ENCODE measurements at places on chromosomes 4 and X.

DNA sequence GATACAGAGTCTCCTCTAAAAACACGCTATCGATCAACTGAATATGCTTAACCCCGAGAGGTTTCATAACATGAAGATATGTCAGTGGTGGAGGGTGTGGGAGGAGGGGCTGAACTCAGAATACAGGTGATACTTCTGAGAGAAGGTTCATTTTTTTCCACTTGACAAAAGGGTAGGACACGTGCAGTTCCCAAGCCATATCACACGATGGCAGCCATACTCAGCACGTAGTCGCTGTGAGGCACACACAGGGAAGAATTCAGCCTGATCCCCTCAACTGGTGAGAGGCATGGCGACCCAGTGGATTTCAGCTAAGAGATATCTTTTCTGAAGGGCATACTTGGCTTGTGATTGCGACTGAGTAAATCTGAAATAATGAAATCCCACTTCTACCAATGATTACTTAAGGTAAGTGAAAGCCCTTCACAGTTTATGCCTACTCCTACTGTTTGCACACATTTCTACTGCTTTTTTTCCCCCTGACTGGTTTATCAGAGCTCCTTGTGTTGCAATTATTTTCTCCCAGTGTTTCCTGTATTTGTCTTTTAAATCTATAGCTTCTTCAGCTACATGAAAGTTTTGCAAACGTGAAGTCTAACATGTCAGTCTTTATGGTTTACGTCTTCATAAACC is 133.1 kb downstream of the CORIN start:
- no peak for DNase-seq

- no peak for DNase-seq
Measured at GRCh38 chr4:958314-958665, 15.1 kb downstream of the DGKQ start.

DNA sequence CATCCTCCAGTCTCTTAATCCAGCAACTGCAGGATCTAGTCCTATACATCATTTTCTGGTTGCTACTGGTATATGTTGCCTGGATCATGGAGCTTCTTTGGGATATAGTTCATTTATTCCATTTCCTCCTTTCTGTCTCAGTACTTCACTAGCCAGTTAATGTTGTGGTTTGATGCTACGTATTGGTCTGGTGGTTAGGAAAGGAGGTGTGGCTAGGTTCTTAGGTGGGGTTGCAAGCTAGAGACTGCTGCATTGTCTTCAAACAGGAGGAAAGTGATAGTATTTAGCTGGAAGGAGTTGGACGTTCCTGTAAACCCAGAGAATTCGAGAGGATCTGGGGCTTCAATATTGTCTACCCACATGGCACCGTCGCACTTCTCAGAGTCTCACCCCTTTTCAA is 129.5 kb downstream of the SNCA start:
- no peak for DNase-seq

GRCh38 chr4:164070625-164071024 is 576.1 kb downstream of the TMA16 start:
- DNase-seq, result no peak

GRCh38 chrX:10072786-10073568 is 83.8 kb upstream of the CLCN4 start:
- no peak for DNase-seq

- DNase-seq, result no peak
Measured at GRCh38 chrX:150565551-150565950, 2.9 kb upstream of the MTM1 start.

DNA sequence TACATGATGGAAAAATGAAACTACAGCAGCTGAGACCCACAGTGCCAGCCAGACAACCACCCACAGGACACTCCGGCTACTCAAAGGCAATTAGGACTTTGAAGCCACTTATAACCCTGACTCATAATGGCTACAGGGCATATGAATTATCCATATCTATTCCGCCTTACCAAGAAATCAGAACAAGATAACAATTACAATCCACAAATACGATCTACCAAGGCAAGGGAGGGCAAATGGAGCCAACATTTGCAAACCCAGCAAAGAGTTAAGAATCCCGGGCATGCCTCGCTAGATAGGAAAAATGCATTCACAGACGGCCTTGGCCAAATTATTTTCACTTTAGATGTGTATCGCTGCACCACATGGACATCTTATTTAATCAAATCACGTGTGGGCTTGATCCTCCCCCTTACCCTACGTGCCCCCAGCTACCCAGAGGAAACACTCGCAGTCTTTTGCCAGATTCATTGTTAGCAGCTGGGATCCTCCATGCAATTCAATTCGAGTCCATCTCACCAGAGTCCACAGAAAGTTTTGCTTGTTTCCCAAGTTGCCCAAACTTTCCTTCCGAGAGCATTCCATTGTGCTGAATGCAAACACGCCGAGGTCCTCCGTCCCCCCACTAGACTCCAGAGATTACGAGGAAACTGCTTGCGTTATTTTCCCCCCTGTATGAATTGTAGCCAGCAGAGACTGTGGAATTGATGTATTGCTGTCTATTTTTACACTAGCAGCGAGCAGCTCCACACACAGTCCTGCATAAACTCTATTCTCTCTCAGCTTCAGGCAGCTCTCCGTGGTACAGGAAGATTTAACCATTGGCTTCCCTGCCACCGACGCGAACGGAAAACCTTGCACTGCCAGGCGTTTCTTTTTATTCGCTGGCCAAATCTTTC is 1.2 kb downstream of the PPARGC1A start:
- DNase-seq, result no peak

- DNase-seq, result no peak
Measured at GRCh38 chrX:125289920-125290319, 29.8 kb upstream of the TEX13C start.

DNA sequence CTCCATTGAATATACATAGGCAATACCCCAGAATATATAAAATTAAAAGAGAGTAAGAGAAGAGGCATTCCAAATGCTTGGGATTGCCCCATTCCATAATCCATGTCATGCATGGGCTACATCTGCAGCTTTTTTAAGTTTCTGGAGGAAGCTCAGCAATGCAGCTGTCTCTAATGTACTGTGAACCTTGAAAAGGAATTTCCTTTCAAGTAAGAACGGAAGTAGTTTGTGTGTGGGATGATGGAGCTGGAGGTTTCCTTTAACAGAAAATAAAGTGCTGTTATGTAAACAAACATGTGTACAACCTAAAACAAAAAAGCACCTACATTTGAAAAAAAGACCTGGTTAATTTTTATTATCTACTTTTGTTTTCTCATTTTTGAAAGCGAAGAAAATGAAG is 303.5 kb downstream of the BMPR1B start:
- DNase-seq, result no peak
